ENCODE measurements at places on chromosomes 3 and 15.

GRCh38 chr15:82871358-82871757 is 61.9 kb downstream of the WHAMM start:
- no peaks in the 10 kb centered on the region for H3K27me3 ChIP-seq
- no peak for DNase-seq
- peaks cover 29% of the 10 kb centered on the region for H3K36me3 ChIP-seq
- no peaks in the 10 kb centered on the region for H3K4me1 ChIP-seq
- H3K4me3 ChIP-seq, result no peak overlapping the region
- no peak overlapping the region for H3K27ac ChIP-seq

DNA sequence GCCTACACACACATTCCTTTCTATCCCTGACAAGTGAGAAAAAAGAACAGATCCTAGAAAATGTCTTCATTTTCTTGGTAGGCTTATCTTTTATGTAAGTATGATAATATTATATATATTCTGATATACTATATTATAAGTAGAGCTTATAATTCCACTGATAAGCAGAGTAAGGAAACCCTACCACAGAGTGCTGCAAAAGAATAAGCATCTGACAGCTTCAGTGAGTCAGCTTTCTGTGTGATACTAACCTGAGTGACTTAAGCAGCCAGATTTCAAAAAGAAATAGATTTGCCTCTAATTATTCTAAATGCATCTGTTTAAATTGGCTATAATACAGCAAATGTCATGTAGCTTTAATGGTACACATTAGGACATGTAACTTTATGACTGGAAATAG is 656.0 kb downstream of the MCTP2 start:
- H3K4me1 ChIP-seq, result no peaks in the 10 kb centered on the region
- no peak overlapping the region for H3K27ac ChIP-seq
- no peak overlapping the region for H3K4me3 ChIP-seq
- H3K27me3 ChIP-seq, result no peaks in the 10 kb centered on the region
- DNase-seq, result no peak
- H3K36me3 ChIP-seq, result no peaks in the 10 kb centered on the region

DNA sequence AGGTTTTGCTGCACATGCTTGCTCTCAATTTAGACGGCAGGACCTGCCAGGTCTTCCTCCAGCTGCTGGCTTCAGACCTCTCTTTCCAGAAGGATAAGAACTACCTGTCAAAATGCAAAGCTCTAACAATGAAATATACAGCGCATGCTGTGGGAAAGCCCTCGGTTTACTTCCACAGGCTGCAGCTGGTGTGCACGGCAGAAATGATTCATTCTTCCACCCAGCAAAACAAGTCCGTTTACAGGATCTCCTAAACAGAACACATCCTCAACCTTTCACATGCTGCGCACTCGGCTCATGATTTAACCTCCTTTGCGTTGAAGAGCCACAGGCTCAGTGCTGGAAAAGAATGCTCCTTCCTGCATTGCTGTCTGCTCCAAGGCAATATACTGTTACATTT is 92.4 kb upstream of the WNT5A start:
- no peak overlapping the region for H3K4me3 ChIP-seq
- DNase-seq, result no peak
- H3K27me3 ChIP-seq, result no peaks in the 10 kb centered on the region
- H3K4me1 ChIP-seq, result peaks cover 5% of the 10 kb centered on the region
- H3K36me3 ChIP-seq, result no peaks in the 10 kb centered on the region

- H3K27me3 ChIP-seq, result no peaks in the 10 kb centered on the region
- no peak overlapping the region for H3K4me3 ChIP-seq
- H3K36me3 ChIP-seq, result no peaks in the 10 kb centered on the region
- H3K27ac ChIP-seq, result no peak overlapping the region
- H3K4me1 ChIP-seq, result no peaks in the 10 kb centered on the region
- no peak for DNase-seq
Measured at GRCh38 chr3:49388289-49388820, 23.4 kb downstream of the RHOA start.

DNA sequence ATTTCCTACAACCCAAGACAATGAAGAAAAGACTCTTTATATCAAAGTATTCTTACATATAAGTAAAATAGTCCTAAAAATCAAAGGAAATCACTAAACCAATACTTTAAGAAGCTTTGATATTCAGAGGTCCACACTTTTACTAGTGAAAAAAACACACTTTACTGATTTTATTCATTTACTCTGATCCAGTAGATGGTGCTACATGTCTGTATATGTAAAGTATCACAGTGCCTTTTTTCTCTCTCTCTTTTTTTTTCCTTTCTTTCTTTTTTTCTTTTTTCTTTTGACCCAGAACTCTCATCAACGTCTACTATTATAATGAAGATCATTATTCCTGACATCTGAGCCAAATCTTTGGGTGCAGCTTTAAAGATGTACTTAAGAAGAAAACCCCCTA is 10.8 kb upstream of the CCDC39 start:
- no peaks in the 10 kb centered on the region for H3K27me3 ChIP-seq
- H3K4me1 ChIP-seq, result no peaks in the 10 kb centered on the region
- no peaks in the 10 kb centered on the region for H3K36me3 ChIP-seq
- no peak overlapping the region for H3K4me3 ChIP-seq
- H3K27ac ChIP-seq, result no peak overlapping the region

DNA sequence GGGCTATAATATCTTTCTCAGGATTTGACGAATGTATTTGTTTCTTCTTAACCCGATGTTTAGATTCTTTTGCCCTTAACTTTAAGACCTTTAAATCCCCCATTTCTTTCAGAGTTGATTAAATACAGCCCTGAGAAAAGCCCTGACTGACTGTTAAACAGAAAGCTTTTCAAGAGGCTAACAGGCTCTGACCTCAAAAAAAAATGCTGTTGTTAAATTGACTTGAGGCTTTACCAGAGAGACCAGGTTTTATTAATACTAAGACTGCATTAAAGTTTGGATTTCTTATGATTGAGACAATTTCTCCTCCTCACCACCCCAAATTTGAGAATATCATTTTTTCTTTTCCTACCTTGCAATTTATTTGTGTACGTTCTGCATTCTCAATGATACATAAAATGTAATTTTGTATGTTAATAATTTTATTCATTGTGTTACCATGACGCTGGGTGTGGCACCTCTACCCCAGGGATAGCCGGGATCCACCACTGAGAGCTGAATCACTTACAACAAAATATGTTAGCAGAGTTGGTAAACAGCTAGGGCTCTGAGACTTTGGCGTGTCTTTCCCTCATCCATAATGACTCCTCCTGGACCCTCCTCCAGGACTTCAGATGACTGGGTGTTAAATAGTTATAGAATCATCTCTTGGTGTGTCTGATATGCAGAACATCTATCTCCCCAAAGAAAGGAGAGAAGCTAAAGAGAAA is 753.5 kb downstream of the NAALADL2 start:
- no peaks in the 10 kb centered on the region for H3K4me1 ChIP-seq
- no peaks in the 10 kb centered on the region for H3K36me3 ChIP-seq
- no peak overlapping the region for H3K4me3 ChIP-seq
- no peaks in the 10 kb centered on the region for H3K27me3 ChIP-seq

DNA sequence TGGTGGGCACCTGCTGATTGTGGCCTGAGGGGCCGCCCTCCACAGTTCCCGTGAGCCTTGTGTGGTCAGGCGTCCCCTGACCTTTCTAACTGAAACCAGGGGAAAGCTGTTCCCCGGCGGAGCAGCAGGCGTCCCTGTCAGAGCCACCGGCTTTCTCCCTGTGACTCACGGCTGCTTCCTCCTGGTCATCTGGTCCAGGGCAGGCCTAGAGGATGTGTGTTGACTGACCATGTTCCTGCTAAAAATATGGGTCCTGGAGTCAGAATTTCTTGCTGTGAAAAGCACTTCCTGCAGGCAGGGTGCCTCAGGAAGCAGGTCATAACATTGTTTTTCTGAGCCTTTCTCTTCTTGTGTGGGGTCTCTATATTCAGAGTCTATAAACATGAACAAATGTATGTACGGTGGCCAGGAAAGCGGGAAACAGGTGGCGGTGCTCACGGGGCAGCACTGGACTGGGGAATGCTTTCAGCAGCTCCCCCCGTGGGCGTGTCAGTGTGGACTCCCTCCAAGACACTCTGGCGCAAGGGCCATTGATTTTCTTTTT is 38.4 kb upstream of the CGNL1 start:
- H3K36me3 ChIP-seq, result no peaks in the 10 kb centered on the region
- no peaks in the 10 kb centered on the region for H3K27me3 ChIP-seq
- no peak for DNase-seq

- no peak for DNase-seq
- peaks cover 13% of the 10 kb centered on the region for H3K4me1 ChIP-seq
- no peak overlapping the region for H3K27ac ChIP-seq
- H3K4me3 ChIP-seq, result no peak overlapping the region
- no peaks in the 10 kb centered on the region for H3K27me3 ChIP-seq
- H3K36me3 ChIP-seq, result peaks cover 4% of the 10 kb centered on the region
Measured at GRCh38 chr3:14457999-14458398, 55.6 kb downstream of the SLC6A6 start.
